ENCODE measurements at places on chromosomes 16 and 17.
A peak's percentile ranks its signal among the peaks of the same experiment; 100 is the strongest.

DNA sequence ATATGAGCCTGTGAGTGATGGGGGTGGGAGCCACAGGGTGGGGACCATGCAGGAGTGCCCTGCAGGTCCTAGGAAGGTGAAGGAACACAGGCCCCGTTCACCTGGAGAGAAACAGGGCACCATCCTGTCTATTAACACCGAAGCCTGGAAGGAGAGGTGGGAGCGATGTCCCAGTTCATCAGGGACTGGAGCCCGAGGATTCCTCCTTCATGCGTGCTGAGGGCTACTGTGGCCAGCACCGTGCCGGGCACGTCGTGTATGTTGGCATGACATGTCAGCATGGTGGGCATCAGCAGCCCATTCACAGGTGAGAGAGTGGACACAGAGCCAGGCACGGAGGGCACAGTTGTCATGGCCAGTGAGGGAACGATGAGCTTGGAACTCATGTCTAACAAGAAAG lies 1.4 kb downstream of the WFIKKN2 start:
- no peak for DNase-seq

DNA sequence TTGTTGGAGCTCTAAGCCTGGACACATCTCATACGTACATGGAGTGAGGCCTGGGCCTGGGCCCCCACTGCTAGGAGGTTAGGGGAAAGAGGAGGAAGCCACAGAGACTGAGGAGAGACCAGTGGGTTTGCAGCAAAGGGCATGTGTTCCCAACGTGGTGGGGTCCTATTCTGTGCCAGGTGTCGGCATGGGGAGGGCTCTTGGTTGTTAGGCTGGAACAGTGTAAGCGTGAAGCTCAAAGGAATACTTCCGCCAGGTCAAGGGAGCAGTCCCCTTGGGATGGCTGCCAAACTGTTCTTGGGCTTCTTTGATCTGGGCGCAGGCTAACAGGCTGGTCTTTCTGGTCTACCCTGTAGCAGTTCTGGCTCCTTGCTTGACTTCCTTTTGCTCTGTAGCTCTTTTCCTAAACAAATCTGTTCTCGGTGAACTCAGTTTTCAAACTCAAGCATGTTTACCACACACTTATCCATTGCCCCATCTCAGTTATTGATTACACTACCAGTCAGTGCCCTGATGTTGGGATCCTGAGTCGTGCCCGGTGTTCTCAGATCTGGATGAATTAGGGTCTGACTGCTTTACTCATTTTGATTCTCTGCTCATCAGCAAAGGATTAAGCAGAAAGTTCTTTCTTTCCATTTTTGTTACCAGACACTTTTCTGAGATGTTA lies 36.4 kb downstream of the GPT2 start:
- DNase-seq = no peak

- peak; percentile 6 for DNase-seq
These were observed 526 bp downstream of the ZZEF1 start for GRCh38 chr17:4142107-4142900.

DNA sequence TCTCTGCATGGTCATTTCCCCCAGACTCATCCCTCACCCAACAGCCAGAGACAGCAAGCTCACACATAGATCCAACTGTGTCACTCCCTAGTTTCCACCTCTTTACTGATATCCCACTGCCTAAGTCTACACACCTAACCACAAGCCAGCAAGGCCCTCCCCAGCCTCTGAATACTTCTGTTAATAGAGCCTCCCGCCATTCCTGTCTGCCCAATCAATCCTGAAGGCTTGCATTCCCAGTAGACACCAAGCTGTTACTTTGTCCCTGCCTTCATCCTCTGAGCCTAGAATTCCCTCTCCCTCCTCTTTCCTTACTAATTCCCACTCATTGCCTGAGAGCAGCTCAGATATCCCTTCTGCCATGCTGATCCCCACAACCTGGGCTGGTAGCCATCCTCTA lies 4.7 kb downstream of the C17orf113 start:
- DNase-seq = no peak

GRCh38 chr17:57605675-57606105 lies 139.4 kb downstream of the CCDC182 start:
- DNase-seq = no peak

DNA sequence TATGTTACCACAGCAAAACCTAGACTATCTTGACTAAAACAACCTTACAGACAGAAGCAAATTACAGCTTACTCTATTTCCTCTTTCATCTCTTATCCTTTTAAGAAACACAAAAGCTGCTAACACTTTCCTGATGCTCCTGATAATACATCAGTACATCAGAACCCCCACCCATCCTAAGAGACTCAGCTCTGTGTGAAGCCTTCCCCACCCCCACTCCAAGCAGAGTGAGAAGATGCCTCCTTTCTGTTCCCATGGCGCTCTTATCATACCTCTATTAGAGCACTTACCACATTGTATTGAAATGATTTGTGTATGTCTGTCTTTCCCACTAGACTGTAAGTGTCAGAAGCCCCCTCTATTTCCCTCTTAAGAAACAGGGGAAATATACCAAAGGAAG lies 42.4 kb upstream of the HS3ST2 start:
- no peak for DNase-seq

Measured in stimulated activated CD4-positive, alpha-beta T cell treated with anti-CD3 and anti-CD28 coated beads, Interleukin-2, amount 100 ng/mL, for 4 hours (primary cell).